ENCODE measurements at places on chromosomes 13 and 19.

- no peak for DNase-seq
Measured at GRCh38 chr13:32903720-32904119, 112.5 kb upstream of the KL start.

DNA sequence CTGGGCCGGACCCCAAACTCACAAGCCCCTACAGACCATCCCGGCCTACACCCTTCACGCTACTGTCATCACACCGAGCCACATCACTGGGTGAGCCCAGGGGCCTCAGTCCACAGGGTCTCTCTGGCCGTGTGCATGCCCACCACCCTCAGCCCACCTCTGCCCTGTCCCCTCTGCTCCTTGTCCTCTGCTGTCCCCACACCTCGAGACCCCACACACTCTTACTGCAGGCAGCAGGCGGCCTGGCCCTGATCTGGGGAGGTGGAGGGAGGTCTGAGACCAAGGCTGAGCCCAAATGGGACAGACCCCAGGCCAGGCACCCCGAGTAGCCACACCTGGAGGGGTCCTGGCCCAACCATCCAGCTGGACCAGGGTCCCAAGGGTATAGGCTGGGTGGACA is 35.2 kb downstream of the PEPD start:
- DNase-seq = no peak

DNA sequence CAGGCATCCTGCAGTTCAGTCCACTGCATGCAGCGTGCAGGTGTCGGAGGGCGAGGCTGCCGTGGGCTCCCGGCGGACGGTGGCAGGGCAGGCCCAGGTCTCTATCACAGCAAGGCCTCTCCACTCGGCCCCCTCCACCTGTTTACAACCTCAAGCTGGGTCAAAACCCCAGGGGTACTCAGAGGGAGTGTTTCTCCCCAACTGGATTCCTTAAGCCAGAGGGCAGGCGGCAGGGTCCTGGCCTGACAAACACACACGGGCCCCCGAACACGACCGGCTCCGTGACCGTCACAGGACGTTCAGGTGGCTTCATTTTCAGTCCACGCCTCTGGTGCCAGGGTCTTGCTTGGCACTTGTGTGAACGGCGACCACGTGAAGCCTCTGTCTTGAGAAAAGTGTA is 23.5 kb downstream of the RASA3 start:
- DNase-seq = no peak

DNA sequence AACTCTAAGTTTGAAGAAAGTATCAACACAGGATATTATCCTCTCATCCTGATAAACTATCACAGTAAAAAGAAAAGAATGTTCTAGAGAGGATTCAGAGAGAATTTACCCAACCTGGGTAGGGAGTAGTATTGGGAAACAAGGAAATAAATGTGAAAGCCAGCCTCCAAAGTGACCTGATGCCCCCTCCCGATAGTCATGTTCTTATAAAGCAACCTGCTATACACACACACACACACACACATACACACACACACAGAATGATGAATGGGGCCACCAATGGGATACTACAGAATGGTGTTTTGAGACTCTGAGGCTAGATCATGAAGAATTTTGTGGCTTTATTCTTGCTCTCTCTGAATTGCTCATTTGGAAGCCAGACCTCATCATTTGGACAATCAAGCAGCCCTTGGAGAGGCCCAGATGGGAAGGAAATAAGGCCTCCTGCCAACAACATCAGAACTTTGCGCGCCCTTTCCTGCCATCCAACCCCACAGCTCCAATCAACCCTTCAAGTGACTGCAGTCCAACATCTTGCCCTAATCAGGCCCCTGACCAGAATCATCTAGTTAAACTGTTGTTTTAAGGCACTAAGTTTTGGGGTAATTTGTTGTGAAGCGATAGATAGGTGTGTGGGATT is 807.9 kb upstream of the ARGLU1 start:
- DNase-seq = no peak

DNA sequence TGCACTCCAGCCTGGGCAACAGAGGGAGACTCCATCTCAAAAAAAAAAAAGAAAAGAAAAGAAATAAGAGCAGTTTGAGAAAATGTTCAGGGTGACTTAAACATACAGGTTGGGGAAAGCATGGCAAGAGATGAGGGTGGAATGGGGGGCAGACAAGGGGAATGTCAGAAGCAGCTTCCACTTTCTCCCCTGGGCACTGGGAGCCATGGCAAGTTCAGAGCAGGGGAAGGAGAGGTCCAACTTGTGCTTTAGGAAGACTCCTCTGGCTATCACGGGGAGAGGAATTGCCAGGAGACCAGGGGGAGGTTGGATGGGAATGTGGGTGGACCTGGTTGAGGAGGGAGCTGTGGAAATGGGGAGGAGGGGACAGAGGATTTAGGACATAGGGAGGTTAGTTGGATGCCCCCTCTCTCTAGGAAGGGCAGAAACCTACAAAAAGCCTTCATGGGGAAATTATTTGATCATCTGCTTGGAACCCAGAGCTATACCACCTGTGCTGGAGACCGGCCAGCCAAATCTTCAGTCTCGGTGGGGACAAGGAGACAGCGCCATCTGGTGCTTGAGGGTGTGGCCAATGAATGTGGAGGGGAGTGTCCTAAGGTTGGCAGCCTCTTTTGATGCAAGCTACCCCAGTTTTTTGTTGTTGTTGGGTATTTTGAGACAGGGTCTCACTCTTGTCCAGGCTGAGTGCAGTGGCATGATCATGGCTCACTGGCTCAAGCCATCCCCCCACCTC is 7.3 kb upstream of the STRN4 start:
- DNase-seq = peak; percentile 56

DNA sequence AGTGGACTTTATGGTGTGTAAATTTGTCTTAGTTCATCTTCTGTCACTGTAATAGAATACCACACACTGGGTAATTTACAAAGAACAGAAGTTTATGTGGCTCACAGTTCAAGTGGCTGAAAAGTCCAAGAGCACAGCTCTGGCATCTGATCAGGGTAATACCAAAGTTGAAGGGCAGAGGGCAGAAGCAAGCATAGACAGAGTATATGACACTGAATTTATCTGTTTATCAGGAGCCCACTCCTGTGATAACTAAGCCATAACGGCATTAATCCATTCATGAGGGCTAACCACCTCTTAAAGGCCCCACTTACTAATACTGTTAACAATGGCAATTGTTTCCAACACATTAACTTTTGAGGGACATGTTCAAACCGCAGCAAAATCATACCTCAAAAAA is 4.0 kb upstream of the RFXAP start:
- DNase-seq = peak; percentile 11

DNA sequence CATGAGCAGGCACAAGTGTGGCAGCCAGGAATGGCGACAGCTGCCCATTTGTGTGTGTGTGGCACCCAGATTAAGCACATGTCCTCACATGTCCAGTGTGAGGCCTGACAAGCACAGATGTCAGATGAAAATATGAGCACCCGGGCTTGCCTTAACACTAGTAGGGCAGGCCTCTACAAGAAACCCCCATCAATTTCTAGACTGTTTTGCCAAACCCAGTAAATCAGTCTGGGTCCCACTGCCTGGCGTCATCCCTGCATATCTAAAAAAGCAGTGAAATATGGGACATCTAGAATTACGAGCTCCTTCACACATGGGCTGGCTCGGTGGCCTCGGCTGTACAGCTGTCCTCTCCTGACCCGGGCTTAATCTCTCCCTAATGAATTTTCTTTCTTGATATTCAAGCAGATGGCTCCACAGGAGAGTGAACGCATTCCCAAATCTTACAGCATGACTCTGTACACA is 432.7 kb downstream of the FOXO1 start:
- DNase-seq = no peak

GRCh38 chr13:113560645-113561416 is 23.7 kb upstream of the TFDP1 start:
- DNase-seq = no peak

GRCh38 chr13:78239714-78240113 is 321.1 kb upstream of the EDNRB start:
- peak; percentile 47 for DNase-seq

DNA sequence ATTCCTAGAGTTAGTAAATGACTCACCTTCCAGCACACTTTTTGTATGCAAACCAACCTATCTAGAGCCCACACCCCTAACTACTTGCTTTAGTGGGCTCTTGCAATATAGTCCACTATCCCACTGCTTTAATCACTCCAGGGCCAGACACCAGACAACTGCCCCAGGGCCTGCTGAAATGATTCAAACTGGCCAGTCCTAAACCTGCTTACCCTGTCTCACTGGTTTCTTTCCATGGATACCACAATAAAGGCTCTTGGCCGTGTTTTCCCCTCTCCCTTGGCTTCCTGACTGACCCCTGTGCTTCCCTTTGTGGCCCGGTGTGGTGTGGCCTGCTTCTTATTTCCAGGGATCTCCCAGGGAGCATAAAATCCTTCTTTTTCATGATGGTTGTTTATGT is 14.6 kb downstream of the HS6ST3 start:
- DNase-seq = no peak

DNA sequence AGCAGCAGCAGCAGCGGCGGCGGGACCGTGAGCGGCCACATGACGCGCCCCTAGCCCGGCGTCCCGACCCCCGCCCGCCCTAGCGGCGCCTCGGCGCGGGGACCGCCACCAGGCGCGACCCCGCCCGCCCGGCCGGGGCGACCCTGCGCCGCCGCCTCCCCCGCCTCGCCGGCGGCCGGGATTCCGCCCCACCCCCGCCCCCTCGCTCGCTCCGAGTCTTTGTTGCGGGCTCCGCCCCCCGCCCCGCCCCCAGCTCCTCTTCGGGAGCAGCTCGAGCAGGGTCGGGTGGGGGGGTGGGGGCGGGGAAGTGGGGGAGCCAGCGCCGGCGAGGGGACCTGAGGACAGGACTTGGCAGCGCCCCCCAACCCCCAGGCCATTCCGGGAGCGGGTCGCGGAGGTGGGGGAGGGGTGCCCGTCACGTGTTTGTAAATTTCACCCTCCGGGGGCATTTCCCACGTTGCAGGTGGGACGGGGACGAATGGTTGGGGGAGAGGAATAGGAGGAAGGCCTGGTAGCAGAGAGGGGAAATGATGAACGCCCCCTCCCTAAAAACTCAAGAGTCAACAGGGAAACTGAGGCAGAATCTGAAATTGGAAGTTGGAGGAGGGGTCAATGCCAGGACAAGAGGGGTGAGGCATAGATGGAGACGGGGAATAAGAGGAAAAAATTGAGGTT is at the start of gene OLFM2:
OLFM2 (minus strand) TSS at position 190 of the 675 bp plus-strand sequence; CDS start at position 41, 149 bp downstream.
- no peak for DNase-seq

DNA sequence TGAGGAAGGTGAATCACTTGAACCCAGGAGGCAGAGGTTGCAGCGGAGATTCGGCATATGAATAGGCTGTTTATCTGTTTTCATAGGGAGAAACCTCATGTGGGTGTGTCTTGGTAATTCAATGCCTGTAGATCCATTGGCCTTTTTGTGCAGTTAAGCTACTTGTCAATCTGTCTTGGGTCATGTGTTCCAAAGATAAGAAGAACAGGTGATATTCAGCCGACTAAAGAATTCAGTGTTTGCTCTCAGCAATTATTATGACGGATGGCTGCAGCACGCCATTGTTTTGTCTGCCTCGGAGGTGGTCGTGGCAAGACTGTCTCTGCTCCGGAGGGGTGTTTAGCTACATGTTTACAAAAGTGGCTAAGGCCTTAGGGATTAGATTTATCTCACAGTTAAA is 573.0 kb upstream of the PCDH9 start:
- DNase-seq = no peak

- no peak for DNase-seq
Measured at GRCh38 chr19:3603121-3603811, 3.4 kb downstream of the TBXA2R start.

GRCh38 chr13:88124142-88124541 is 453.0 kb downstream of the SLITRK5 start:
- no peak for DNase-seq

- DNase-seq = no peak
Measured at GRCh38 chr19:31351056-31351854, 2.0 kb upstream of the TSHZ3 start.

Data from Kasumi-1 (cell line).